Glutamatergic neuron (in vitro differentiated cells): ENCODE measurements at places on chromosomes 1 and 21. TPM values are rescaled to one million over a fixed set of nuclear protein-coding genes. Genes with fewer than 3 reads are reported as not detected.
A peak's percentile ranks its signal among the peaks of the same experiment; 100 is the strongest.

DNA sequence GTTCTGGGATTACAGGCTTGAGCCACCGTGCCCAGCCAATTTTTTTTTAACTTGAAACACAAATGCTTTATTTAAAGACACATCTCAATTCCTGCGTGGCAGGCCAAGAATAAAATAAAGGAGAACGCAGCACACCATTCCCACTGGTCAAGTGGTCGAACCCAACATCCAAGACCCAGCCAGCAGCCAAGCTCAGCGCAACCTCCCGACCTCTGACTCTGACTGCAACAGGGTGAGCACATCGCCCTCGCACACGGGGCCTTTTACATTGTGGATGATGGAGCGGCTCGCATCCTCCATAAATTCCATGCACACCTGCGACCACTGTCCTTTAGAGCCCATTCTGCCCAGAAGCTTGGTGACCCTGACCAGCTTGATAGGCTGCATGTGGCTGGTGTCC, 5.5 kb upstream of the GUK1 start:
- no peak for DNase-seq

- no peak for DNase-seq
Measured at GRCh38 chr1:117009132-117009531, 7.6 kb downstream of the CD101 start.

DNA sequence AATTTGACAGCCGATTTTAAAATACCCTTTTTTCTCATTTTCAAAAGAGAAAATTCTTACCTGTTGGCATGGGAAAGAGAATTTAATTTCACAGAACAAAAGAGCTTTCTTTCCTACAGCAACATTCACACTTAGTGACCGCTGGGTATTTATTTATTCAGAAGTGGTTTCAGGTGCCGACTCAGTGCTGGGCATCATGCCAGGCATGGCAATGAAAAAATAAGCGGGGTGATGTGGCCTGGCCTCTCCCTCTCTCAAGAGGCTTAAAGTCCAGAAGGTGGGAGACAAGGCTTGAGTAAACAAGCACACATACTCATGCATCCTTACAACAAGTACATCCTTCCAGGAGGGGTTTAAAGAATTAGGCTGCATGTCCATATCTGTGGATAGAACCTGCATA, 4.1 kb upstream of the PCP4 start:
- DNase-seq: no peak

DNA sequence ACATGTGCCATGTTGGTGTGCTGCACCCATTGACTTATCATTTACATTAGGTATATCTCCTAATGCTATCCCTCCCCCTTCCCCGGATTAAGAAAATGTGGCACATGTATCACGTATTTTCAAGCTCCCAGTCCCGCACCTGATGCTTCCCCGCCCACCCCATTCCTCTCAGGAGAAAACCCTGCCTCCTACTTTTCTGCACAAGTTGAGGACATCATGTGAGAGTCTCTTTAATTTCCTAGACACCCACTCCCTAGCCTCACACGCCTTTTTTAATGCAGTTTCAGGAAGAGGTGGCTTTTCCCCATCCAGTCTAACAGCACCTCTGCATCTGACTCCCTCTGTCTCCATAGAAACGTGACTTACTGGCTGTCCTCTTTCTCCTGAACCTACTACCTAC, 58.2 kb upstream of the GOLT1A start:
- DNase-seq: no peak

GRCh38 chr1:116287341-116288200, 85.5 kb upstream of the ATP1A1 start:
- no peak for DNase-seq

- DNase-seq: no peak
Measured at GRCh38 chr1:9153152-9153551, 24.2 kb upstream of the GPR157 start.

GRCh38 chr1:117210831-117211261, at the start of gene VTCN1:
TSS of gene VTCN1 (minus strand) at chr1:117210927. CDS start at chr1:117210855, 72 bp downstream.
- no peak for DNase-seq

DNA sequence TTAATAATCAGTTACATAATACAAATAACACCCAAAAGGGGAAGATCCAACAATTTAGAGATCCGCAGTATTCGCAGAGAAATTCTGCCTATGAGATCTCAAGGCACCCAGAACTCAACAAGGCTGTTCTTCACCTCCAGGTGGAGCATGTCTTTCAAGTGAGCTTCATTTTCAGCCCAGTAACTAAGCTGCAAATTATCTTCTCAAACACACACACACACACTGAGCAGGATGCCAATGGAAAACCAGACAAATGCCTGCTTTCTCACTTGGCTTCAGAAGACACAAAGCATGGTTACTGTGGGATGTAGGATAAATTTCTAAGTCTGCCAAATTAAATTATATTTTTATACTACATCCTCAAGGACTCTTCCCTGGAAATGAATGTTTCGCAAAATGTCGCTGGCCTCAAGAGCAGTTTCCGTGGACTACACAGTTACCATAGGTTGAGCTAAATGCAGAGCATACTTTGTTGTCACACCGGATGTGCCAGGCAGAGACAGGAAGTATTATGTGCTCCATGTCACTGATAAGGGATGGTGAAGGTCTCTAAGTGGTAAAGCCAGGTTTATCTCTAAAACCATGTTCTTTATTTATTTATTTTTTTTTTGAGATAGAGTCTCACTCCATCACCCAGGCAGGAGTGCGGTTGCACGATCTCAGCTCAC, 30.3 kb downstream of the UBR4 start:
- DNase-seq: no peak

- DNase-seq: no peak
Measured at GRCh38 chr1:198541737-198542136, 1.3 kb upstream of the ATP6V1G3 start.

GRCh38 chr1:38489844-38490270, 369.7 kb downstream of the RRAGC start:
- DNase-seq: peak; percentile 81

DNA sequence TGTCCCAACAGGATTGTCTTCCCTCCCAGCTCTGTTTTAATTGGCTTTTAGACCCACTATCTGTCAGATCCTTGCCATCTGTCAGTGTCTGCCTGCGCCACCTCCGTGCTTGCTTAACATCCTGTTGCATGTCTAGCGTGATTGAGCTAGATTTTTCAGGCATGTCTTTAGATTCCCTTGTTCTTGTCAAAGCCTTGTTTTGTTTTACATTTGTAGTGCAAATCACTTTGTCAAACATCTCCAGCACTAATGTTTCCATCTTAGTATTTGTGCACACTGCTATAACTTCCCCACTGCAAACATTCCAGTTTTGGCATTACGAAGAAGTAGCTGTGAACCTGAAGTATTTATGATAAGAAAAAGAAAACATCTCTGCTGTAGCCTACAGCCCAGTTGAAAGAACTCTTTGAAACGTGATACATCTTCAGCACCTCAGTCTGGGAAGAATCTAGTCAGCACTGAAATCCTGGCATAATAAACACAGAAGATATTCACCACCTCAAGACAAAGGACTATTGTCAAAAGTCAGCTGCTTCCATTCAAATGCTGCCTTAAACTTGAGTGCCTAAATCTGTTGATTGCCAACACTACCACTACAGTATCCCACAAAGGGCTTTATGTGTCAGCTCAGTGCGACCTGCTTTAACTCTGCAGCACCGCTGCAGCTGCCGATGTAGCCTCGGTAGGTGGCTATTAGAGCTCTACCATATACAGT, 105.0 kb downstream of the FNBP1L start:
- DNase-seq: peak; percentile 69

GRCh38 chr1:88647249-88647645, 36.8 kb upstream of the PKN2 start:
- DNase-seq: no peak

GRCh38 chr1:203672346-203672745, 45.7 kb downstream of the ATP2B4 start:
- DNase-seq: peak; percentile 45

GRCh38 chr1:232911027-232911599, 39.3 kb upstream of the NTPCR start:
- DNase-seq: no peak

DNA sequence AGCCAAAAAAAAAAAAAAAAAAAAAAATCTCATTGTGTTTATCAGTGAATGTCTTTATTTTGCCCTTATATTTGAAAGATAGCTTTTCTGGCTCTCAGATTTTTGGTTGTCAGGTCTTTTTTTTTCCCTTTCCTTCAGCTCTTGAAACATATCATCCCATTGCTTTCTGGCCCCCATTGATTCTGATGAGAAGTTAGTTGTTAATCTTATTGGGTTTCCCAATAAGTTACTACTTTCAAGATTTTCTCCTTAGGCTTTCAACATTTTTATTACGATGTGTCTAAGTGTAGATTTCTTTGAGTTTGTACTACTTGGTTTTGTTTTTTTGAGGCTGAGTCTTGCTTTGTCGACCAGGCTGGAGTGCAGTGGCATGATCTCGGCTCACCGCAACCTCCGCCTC, 14.7 kb upstream of the SOAT1 start:
- DNase-seq: no peak

DNA sequence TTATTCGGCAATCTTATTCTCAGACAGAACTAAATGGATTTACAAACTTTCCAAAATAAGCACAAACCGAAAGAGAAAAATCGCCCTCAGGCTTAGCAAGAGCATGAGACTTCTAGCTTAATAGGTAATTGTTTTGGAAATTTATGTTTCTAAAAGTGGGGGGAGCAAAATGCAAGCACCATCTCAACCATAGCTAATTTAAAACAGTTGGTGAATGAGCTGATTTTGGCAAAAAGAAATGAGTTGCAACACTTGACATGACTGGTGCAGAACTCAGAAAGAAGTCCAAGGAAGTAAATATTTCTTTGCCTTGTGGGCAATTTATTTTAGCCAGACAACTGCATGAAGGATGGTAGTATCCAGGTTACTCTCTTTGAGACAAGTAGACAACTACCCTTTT, 71.5 kb upstream of the PTGFR start:
- no peak for DNase-seq

GRCh38 chr21:31945546-31945945, 72.7 kb downstream of the HUNK start:
- DNase-seq: no peak

DNA sequence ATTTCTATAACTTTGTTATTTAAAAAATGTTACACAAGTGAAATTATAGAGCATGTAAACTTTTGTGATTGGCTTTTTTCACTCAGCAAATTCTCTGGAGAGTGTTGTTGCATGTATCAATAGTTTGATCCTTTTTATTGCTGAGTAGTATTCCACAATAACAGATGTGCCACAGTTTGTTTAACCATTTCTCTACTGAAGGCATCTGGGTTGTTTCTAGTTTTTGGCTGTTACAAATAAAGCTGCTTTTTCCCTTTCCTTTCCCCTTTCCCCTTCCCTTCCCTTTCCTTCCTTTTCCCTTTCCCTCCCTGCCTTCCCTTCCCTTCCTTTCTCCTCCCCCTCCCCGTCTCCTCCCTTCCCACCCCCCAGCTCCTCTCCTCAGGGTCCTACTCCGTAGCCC, 15.9 kb downstream of the TUFT1 start:
- no peak for DNase-seq

DNA sequence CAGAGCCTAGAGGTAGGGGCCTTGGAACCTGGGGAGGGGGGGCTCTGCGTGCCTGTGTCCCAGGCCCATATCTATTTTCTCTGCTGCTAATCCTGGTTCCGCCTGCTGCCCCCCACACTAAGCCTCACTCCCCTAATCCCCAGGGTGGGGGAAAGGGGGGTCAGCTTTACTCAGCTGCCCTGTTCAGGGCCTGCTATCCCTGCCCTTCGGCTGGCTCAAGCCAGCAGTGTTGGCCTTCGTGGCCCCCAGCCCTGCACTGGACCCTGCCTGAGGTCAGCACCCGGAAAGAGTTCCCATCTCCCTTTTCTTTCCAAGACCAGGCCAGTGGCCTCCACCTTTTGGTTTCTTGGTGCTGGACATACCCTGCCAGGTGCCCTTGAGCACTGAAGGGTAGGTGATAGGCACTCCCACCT, 8.4 kb downstream of the ZBTB7B start:
- DNase-seq: no peak

DNA sequence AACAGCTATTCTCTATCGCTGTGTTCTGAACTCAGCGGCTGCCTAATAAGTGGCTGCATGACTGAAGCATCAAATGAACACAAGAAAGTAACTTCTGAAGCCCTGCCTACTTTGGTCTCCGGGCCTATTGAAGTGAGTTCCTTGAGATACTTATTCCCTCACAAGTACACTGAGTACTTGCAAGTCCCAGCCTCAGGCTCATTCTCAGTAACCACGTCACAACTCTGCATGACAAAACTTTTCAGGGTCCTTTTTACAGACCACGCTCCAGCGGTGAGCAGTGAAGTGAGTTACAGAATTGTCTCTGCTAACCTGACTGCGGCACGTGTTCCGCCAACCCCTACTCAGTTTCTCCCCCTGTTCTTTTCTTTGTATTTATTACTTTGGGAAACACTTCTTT, 1342.7 kb upstream of the ADGRL4 start:
- DNase-seq: no peak

GRCh38 chr1:161766102-161766981, at the start of gene ATF6:
TSS of gene ATF6 (plus strand) at chr1:161766320. CDS start at chr1:161766361, 41 bp downstream.
- peak; percentile 81 for DNase-seq

- DNase-seq: no peak
Measured at GRCh38 chr1:32861904-32862695, 8.6 kb downstream of the FNDC5 start.

DNA sequence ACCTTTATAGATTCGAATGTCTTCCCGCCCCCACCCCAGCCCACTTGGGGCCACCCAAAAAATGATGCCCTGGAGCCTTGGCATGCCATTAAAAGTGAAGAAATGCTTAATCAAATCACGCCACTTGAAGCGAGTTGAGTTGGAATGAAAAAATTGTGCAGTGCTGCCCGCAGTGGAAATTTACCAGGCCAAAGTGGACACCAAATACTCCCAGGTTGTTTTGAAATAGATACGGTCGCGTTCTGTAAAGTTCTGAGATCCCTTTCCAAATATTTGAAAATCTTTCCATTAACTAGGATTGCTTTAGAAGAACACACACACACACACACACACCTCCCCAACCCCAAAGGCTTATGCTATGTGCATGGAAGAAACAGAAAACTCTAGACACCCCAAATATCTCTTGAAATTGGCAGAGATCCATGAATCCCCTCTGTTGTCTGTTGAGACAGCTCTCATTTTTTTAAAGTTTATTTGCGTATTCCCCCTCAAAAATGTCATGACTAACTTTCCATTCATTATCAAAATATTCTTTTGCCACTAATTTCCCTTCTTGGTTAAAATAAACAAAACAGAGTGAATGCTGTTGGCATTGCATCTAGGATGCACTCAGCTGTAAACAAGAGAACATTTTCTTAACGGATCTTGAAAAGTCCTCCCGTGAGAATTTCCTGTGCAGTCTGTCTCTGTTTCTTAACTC, 142.3 kb upstream of the KCNE2 start:
- DNase-seq: no peak

Gene IL23R
- not detected for total RNA-seq

Gene STX12
- 47.7 TPM for total RNA-seq

Gene S100A2
- total RNA-seq: 1.1 TPM

Gene JTB
- total RNA-seq: 48.6 TPM

Gene TAS1R1
- total RNA-seq: not detected

Gene KRTAP12-2
- not detected for total RNA-seq

Gene RNF186
- not detected for total RNA-seq

Gene OR2G6
- not detected for total RNA-seq

Gene C4BPA
- total RNA-seq: not detected

Gene CFAP74
- not detected for total RNA-seq

Gene SPATA45
- not detected for total RNA-seq
